Spleen (tissue), 13 donors: ENCODE measurements at places on chromosomes 7 and 10. TPM values are rescaled to one million over a fixed set of nuclear protein-coding genes. Genes with fewer than 3 reads are reported as not detected.

DNA sequence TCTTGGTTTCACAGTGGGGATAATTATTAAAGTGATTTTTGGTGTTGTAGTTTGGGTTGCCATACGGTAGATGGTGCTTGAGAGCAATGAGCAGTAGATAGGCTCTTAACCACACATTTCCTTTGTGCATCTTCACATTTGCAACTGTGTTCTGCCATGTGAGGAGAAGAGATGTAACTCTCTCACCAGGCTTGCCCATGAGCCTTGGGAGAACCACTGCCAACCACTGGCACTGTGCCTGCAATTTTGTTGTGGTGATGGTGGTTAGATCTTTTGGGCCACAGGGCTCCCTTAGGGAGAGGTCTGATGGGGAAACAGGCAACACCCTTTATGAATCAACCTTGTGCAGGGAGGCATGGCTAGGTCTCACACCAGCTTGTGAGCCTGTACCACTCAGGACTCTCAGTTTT lies 204.3 kb downstream of the CCDC7 start:
- DNase-seq = no peak

- no peak for DNase-seq
These were observed 14.1 kb downstream of the BMPR1A start for GRCh38 chr10:86770412-86770960.

DNA sequence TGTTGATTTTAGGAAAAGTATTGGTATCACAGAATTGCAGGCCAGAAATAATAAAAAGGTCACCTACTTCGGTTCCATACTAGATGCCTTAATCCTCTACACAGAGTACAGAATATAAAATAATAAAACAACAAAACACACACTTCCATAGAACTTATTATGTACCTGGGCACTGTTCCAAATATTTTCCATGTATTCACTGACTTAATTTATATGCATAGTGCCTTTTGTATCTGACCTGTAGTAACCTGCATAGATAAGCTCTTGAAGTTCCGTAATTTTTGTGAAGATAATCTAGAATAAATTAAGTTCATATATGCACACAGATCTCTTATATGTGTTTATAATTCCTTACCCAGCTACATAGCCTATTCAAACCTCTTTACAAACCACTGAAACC lies 78.3 kb downstream of the RAPGEF5 start:
- no peak for DNase-seq

- DNase-seq = no peak
These were observed 31.5 kb downstream of the PHF14 start for GRCh38 chr7:11005202-11005601.

GRCh38 chr10:59337201-59337652 lies 25.1 kb downstream of the FAM13C start:
- DNase-seq = no peak

GRCh38 chr7:56105508-56105907 lies 768 bp downstream of the CHCHD2 start:
- peak; percentile 51 for DNase-seq

DNA sequence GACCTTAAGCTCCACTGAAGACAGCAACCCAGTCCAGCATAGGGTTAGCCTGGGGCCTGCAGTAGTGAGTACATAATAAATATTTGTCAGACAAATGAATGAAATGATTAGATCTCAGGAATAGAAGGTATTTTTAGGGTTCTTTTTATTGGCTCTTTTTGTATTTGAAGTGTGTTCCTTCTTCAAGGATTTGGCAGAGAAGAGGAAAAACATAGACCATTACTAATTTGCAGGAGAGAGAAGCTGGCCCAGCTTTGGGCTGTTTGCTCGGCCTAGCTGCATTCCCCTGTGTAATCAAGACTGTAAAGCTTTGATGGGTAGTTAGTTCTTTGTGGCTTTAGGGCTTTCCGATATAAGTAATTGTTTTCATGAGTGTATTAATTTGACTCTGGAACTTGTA lies 64.2 kb downstream of the CNNM2 start:
- DNase-seq = no peak

DNA sequence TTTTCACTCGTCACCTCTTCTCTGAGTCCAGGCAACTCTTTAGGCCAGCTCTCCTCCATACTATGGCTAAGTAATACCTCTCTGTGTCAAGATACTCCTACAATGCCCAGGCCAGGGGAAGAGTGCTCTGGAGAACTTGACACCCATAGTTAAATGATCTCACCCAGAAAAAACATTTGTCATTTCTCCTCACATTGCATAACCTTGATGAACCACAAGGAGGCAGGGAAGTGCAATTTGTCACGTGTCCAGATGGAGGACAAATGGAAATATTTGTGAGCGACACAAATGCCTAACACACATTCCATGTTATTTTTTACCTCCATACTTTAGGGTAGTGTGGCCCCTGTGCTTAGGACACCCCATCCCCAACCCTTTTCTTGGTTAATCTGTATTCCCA lies 78.3 kb downstream of the HTR7 start:
- no peak for DNase-seq

Gene LRRC4
- 1.4 TPM for polyA plus RNA-seq

Gene MMP21
- polyA plus RNA-seq = 0.09 TPM

- DNase-seq = no peak
These were observed 316.0 kb upstream of the SEMA3C start for GRCh38 chr7:81234896-81235295.

DNA sequence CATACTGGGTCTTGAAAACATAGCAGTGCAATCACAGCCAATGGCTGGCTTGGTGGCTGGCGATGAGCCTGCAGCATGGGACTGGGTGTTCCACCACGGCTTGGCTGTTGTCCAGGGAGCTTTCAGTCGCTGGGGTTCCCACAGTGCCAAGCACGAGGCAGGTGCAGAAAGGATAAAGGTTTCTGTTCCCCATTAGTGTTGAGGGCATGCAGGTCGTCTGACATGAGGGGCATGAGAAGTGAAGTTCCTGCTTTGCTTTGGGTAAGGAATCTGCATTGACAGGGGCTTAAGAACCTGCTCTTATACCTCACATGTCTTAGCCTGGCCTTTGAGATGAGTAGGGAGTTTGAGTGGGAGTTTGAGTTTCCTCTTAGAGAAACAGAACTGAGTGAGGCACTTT lies 9.0 kb upstream of the CFTR start:
- DNase-seq = no peak

GRCh38 chr10:77973276-77973675 lies 46.7 kb upstream of the DLG5 start:
- peak; percentile 12 for DNase-seq

Gene MYL10
- polyA plus RNA-seq = not detected

DNA sequence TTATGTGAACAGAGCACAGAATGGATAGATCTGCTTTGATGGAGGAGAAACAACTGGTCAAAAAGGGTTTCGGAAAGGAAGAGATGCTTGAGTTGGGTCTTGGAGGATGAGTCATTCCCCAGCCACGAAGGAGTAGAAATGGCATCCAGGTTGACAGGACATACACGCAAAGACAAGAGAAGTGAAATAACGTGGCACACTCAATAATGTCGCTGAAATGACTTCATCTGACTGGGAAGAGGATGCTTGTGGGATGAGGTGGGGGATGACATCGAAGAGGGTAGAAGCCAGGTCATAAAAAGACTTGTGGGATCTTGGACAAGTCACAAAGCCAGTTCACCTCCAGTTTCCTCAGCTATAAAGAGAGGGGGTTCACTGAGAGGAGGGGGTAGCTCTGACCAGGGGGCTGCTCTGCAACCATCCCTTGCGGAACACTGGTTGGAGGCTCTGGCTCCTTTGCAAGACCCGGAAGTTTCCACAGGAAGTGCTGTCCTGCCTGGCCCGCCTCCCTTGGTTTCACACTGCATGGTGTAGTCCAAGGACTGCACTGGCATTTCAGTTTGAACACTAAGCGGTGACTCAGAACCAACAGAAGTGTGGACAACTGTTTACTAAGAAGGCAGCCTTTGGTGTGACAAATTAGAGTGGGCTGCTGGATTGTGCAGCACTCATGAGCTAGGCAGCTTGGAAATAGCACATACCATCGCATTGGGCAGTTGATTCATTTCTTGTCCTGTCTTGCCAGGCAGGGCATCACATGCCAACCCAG lies 189.9 kb upstream of the ADO start:
- DNase-seq = no peak

Gene ITIH2
- polyA plus RNA-seq = not detected
